ENCODE measurements at places on chromosomes 5 and 9.

DNA sequence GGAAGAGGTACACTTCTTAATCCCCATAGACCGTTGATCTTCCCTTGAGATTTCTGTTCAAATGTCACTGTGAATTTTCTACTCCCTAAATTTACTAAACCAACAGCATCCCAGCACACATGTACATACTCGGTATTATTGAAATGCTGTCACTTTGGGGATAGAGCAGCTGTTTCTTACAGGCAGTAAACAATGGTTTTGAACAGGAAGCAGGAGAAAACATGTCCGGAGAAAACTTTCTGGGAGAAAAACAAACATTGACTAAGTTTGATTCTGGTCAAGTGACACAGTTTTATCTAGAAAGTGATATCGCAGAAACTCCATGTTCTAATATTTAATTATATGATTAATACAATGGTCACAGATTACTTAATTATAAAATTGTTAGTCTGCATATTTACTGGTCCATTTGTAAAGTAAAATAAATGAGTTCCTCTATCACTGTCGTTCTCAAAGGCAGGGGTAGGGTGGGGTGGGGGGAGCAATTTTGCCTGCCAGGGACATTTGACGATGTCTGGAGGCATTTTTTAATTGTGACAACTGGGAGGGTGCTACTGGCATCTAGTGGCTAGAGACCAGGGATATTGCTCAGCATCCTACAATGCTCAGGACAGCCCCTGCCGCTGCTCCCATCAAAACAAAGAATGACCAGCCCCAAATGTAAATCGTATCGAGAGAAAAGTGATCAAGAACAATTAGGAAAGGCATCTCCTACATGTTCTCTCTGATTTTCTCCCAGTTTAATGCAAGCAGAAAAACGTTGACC, 12.2 kb downstream of the TAS2R1 start:
- no peak for ATAC-seq

DNA sequence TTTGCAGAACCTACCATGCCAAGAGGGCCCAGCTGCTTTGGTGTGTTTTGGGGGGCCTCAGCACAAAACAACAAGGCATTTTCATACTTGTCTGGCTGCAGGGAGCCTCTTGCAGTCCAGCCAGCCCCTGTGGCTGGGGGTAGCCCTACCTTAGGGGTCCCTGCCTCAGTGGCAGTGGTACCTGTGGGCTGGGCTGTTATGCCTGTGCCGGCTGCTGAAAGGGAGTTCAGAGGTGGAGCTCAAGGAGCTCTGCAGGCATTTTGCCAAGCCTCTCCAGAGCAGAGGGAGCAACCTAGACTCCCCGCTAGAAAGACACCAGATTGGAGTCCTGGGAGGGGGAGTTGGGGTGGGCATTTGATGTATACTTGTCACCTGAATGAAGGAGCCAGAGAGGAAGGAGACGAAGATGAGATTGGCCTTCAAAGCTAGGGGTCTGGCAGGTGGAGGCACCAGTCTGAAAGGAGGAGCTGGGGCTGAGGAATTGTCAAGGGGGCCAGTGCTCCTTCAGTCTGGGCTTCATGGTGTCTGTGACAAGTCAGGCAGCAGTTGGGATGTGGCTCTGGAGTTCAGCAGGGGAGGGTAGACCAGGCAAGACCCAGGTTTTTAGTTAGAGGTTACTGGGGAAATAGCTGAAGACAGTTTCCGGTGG, 1.5 kb downstream of the SHROOM1 start:
- no peak for ATAC-seq

- ATAC-seq: no peak
Observed at GRCh38 chr9:120532891-120533290, 47.1 kb downstream of the CDK5RAP2 start.

DNA sequence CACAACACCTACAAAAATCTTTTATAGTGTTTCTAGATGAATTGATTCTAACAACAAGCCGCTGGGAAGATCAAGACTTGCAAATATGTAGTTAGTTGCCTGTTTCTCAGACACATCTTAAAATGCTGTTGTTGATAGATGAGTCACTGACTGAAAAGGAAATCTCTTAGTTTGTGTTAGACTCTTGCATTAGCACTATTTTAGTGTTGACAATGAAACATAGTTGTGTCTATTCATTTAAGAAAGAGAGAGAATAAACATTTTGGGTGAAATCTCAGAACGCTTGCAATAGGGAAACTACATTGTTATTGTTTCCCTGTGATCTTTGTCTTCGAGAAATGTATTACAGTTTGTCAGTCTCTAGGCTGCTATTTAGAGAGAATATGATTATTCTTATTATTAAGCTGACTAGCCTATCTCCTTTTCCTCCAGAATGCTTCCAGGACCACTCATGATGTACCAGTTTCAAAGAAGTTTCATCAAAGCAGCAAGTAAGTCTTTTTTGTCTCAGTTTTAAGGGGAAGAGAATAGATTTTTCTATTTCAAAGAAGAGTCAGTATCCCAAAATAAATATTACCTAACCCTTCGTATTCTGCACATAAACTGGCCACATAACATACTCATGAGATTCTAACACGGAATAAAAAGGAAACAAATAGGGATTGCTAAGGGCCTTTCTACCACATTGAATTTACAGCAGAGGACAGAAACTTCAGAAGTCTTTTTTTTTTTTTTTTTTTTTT, 285.6 kb downstream of the ARHGAP26 start:
- no peak for ATAC-seq

DNA sequence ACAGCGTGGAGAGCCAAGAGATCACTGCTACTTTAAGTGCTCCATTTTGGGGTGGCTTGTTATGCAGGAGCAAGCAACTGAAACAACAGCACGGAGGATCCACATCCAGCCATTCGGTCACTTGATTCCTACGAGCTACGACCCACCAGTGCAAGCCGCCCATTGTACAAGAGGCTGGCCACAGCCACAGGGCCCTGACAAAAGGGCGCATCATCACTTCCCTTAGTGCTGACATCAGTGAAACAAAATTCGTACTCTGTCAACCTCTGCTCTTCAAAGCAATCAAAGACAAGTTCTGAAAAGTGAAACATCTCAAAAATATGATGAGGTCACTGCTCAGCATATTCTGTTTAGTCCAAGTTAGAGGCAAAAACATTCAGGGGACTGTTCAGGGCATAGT, 168.4 kb downstream of the GADD45G start:
- ATAC-seq: no peak
